Activated CD4-positive, alpha-beta T cell treated with anti-CD3 and anti-CD28 coated beads for 36 hours (primary cell): ENCODE measurements at places on chromosomes 6 and 20.

DNA sequence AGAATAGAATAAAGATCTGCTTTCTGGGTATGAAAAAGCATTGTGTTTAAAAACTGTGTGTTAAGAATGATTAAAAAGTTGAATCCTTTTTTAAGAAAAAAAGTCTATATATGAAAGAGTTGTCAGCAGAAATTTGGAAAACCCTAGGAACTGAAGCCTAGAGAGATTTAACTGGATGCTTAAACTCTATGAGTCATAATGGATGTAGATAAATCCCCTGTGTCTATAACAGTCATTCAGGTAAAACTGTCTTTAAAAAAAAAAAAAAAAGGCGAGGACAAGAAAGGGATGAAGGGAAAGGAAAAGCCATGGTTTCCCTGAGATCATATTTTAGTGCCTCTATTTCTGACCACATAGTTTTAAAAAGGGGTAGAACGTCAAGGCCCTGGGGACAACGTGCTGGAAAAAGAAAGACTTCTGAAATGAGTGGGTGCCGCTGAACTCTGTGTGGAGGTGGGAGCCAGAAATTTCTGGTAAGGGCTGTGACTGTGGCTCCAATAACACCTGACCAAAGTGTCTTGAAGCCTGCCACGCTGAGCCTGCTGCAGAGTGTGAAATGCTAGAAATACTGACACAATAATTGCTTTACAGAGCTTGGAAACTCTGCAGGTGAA lies 302.6 kb upstream of the ARID1B start:
- DNase-seq, result peak; percentile 36

DNA sequence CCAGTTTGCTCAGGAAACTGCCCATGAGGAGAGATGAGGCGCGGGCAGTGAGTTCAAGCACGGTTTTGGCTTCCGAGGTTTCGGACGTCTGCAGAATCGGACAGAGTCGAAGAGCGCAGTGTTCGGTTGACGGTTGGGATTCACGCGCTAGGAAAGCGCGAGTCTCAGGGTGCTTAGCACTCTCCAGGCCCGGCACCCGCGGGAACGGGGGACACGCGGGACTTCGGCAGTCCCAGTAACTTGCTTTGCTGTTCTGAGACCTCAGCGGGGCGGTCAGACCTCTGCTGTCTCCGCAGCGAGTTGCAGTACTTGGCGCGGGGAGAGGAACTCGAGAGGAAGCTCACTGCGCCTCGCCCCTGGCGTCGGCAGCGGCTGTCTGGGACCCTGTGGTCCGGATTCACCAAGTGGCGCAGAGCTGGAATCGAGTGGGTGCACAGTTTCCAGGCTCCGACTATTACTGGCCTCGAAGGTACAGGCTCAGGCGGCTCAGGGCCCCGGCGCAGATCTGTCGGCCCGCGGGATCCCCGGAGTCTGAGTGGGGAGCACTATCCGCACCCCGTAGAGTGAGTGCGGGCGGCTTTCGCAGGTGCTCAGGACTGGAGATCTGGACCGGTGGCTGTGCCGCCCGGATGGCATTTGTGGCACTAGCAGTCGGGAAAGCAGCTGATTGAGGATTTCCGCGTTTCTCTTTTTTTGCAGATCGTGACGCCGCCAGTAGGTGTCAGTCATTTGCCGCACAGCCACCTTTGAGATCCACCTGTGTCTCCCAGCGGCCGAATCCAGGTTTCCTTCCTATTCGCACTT lies at the start of gene POM121L2:
POM121L2 (minus strand) TSS at position 128 of the 804 bp plus-strand sequence; CDS start at position 25, 103 bp downstream.
- DNase-seq, result peak; percentile 77

DNA sequence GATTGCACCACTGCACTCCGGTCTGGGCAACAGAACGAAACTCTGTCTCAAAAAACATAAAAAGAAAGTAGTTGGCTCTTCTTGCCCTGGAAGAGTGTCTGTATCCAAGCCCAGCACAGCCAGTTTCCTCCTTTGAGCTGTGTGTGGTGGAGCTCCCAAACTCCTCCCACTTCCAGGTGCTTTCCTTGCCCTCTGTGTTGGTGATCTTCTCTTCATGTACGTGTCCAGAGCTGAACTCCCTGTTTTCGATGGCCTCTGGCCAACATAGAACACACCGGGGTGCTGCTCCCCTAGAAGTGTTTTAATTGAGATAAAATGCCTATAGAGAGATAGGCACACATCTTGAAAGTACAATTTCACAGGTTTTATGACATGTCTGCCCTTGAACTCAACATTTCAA lies 16.7 kb upstream of the SGK2 start:
- DNase-seq, result no peak

DNA sequence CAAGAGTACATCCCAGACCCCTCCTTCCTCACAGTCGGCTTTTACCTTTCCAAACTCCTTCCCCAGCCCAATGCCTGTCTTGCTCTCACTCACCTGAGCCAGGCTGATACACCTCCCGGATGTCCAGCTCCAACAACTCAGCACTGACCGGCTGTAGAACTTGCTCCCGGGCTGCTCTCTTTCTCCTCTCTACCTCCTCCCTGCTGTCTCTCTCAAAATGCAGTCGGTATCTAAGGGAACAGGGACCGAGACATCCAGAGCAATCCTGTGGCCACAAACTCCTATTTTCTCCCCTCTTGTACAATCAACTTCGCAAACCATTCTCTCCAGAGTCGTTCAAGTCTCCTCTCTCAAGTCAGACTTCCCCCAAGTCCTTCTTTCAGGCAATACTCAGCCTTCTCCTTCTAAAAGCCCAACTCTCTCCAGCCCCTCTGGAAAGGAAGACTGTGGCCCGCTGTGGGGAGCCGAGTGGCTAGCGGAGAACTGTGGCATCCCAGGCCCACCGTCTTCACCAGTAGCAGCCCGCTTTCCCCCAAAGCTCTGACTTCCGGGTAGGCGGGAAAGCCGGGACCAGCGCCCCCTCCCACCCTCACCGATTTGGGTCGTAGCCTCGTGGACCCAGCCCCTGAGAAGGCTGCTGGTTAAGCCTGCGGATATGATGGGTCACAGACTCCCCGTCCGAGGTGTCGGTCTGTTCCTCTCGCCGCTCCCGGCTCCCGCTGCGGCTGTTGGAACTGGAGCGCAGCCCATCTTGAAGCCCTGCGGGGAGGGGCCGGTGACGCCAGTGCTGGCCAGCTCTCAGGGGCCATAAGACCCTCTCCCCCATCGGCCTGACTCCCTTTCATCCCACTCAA lies 1.1 kb downstream of the GNL1 start:
- DNase-seq, result peak; percentile 48

DNA sequence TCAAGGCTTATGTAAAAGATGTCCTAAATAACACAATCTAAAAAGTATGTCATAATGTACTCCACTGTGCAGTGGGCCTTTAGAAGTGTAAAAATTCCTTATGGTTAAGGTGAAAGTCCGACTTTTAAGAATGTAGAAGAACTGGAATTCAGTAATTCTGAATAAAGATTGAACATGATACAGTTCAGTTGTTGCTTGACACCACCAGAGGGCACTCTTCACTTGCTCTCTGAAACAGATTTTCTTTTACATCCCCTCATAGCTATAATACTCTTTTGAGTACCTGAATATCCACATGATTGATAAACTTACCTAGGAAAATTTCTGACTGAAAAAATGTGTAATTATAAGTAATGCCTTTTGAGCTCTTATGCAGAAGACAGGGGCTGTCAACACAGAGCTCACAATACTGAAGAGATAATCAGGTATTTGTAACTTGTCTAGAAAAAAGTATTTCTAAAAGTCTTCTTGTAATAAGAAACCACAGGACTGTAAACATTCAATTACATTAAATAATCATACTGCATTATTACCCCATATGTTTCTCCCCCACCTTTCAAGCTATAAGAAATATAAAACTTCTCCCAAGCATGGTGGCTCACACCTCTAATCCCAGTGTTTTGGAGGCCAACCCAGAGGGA lies 92.1 kb downstream of the POPDC3 start:
- DNase-seq, result peak; percentile 49
